ENCODE measurements at places on chromosomes 2 and 18.

GRCh38 chr18:60082790-60083189 lies 183.0 kb downstream of the PMAIP1 start:
- no peak for DNase-seq

DNA sequence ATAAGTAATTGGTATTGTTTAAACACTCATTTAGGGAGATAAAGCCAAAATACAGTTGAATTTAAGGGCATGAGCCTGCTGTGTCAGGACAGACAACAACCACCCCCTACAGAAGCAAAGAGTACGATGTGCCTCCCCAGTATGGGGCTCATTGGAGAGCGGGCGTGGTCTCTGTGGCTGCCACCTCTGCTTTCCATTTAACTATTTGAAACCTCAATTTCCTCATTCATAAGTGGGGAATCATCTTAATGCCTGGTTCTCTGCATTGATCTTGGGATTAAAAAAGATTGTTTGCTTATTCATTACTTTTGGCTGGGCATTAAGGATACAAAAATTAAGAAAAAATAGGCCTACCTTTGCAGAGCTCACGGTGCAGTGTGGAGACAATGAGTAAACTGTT lies 21.4 kb downstream of the KCNS3 start:
- DNase-seq: no peak

DNA sequence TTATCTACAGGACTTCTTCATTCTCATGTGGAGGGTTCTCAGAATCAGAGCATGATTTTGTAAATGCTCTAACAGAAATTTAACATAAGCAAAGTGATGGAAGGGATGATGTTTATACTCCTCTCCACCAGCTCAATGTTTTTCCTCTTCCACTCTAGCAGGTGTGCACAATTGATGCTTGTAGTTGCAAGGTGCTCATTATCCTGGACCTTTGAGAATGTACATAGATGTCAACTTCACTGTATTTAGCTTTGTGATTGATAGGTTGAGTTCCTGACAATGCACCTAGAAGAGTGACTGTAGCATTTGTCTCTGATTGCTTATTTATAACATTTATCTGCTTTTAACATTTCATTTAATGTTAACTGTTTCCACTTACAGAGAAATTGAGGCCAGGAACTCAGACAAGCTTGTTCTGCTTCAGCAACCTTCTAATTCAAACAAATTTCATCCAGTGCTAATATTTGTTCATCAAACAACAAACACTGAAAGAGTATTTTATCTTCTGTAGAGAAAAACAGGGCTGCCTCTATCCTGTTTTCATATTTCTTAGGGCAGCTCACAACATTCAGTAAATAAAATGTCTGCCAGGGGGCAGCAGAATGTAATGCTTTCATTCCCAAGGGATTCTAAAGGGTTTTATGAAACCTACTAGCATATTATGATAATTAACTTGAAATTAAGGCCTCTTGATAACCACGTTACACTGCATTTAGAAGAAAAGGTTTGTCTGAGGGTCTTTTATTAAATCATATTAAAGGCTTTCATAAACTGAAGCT lies 127.9 kb upstream of the NOL4 start:
- no peak for DNase-seq

GRCh38 chr18:6254456-6254855 lies 160.3 kb downstream of the L3MBTL4 start:
- no peak for DNase-seq

DNA sequence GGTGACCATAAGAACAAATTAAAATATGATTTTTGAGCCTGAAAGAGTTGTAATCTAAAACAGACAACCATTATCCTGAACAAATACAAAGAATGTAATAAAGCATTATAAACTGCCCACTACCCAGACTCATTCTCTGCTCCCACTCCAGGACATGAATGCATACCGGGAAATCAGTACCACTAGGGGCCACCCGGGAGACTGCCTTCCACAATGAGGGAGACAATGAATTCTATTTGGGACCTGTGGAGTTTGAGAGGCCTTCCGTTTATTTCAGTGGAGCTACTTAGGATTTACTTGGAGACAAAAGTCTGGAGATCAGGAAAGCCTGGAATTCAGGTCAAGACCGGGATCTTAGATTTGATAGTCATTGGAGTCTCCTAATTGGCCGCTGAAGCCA lies 50.0 kb downstream of the NAB1 start:
- no peak for DNase-seq

- no peak for DNase-seq
Observed at GRCh38 chr18:79429785-79430281, 34.1 kb downstream of the NFATC1 start.

DNA sequence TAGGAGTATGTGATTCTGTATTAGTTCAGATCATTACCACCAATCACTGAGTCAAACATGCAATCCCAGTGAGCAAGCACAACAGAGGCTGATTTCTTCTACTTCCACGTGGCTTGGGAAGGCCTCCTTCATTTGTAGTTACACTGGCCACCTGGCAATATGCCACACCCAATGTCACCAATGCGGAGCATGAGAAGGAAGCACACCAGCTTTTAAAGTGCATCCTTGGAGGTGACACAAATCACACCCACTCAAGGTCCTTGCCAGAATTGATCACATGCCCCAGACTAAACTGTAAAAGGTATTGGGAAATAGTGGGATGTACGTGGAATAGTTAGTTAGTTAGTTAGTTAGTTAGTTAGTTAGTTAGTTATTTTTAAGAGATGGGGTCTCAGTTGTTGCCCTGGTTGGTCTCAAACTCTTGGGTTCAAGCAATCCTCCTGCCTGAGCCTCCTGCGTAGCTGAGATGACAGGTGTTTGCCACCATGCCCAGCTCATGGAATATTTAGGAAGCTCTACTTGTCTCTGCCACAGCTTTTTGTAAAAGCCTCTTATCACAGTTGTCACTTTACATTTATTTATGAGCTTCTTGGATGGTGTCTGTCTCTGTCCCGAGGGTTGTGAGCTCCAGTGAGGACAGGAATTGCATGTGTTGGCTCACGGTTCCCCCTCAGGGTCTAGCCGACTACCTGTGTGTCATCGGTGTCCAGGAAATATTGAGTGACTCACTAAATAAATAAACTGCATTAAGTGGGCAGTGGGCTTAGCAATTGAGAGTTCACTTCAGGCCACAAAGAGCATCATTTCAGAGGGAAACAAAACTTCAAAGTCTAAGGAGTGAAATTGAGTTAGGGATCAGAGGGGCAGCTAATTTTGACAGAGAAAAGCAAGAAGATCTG lies 28.1 kb upstream of the CAB39 start:
- no peak for DNase-seq

GRCh38 chr2:42135381-42136312 lies 33.5 kb upstream of the EML4 start:
- DNase-seq: no peak

GRCh38 chr2:109333414-109334210 lies 204.6 kb downstream of the SH3RF3 start:
- no peak for DNase-seq

DNA sequence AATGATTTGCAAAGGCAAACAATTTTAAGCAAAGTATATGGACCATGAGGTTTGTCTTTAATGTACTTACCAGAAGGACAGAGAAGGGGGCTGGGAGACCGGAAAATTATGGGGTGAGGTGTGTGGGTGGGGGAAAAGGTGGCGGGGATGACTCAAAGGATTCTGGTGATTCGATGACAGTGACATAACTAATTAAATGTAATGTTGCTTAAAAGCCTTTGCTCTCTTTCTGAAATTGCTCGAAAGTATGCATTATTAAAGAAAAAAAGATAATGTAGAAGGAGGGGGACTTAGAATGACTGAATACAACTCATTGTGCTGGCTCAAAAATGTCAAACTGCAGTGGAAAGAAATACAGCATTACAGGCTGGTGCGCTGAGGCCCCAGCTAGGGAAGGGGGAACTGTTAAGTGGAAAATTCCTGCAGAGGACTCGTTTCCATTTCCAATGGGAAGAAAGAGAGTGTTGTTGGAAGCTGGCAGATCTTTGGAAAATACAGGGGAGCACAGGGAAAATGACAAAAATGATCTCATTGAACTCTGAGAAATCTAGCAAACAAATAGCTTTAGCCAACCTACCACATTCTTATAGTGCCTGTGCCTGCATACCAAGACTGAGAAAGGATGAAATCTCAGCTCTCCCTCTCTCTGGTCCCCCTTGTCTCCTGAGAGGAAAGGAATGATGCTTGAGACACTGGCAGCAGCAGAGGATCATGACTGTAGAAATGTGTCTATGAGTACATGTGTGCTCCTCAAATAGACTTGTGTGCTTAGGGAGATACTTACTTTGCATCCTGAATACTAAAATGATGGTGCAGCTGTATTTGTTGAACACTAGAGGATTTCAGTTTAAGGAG lies 632.4 kb downstream of the NYAP2 start:
- DNase-seq: no peak

DNA sequence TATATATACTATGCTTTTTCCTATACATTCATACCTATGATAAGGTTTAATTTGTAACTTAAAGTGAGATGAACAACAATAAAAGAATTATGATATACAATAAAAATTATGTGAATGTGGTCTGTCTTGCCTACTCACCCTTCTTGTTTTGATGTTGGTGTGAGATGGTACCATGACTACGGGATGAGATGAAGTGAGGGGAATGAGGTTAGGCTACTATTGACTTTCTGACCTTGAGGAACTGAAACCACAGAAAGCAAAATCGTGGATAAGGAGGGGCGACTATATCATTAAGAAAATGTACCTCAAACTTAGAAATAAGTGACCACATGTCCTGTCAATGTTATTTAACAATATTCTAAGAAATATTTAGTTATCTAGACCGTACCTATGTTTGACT lies 103.9 kb upstream of the PPP1CB start:
- DNase-seq: no peak
